ENCODE measurements at places on chromosomes 6 and 20. TPM values are rescaled to one million over a fixed set of nuclear protein-coding genes. Genes with fewer than 3 reads are reported as not detected.
A peak's percentile ranks its signal among the peaks of the same experiment; 100 is the strongest.

Gene ACTL10
- 5.5 TPM for total RNA-seq

- DNase-seq = no peak
Measured at GRCh38 chr6:16909658-16910360, 148.5 kb upstream of the ATXN1 start.

Gene SDC4
- 3.8 TPM for total RNA-seq

GRCh38 chr6:113894712-113895674, 37.8 kb downstream of the MARCKS start:
- DNase-seq = no peak

GRCh38 chr6:137853569-137854213, 13.4 kb upstream of the TNFAIP3 start:
- DNase-seq = no peak

DNA sequence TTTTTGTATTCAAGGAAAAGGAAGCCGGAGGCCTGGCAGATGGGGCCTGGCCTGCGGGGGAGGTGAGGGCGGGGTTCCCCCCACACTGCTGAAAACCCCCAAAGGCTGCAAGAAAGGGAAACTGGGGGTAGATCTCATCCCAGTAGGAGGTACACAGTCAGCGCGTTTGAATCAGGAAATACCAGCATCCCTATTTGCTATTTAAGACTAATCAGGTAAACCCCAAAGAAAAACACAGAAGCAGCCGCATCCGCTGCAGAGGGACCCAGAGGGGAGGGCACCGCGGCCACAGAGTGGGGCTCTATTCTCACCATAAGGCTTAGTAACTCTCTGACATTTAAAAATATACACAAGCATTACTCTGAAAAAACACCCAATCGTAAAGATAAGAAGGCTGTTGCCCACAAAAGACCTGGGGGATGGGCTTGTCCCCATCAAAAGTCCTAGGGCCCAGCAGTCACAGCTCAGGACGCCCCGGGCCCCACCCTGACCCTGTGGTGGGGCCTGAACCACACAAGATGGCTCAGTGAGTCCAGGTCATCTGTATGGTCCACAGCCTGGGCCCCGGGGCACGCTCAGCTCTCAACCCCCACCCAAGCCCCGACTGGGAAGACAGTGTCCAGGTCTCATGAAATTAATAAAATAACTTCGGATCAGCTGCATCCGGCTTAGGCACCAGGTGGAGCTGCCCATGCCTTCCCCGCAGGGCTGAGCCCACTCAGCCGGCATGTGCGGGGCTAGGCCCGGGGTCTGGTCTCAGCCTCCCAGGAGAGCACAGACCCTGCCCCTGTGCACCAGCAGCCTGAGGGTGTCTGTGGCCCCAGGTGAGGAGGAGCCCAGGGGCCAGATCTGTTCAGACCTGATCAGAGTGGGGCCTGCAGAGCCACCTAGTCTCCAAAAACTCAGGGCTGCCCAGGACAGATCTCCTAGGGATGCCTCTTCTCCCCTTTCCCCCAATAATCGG, 31.0 kb downstream of the KCNQ2 start:
- DNase-seq = peak; percentile 15

DNA sequence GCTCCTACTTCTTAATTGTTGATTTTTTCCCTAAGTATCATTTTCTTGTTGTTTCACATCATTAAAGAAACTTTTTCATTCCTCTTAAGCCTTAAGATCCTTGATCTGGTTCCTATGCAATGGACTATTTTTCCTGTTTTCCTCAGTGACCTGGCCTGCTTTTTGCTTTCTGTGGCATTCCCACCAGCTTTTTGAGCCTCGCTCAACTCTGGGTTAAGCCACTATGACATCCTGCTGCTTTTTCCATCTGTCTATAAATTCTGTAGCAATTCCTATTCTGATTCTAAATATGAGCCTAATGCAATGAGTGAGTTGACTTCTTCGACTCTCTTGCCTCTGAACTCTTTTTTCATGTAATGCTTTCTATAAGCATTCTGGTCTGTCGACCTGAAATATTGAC, 160.3 kb downstream of the GRM1 start:
- DNase-seq = no peak

All from CD4-positive, alpha-beta memory T cell (primary cell).